GM18507 (cell line): ENCODE measurements at places on chromosomes 6 and 20.

- no peak for DNase-seq
Observed at GRCh38 chr6:118830691-118831090, 63.3 kb upstream of the ASF1A start.

DNA sequence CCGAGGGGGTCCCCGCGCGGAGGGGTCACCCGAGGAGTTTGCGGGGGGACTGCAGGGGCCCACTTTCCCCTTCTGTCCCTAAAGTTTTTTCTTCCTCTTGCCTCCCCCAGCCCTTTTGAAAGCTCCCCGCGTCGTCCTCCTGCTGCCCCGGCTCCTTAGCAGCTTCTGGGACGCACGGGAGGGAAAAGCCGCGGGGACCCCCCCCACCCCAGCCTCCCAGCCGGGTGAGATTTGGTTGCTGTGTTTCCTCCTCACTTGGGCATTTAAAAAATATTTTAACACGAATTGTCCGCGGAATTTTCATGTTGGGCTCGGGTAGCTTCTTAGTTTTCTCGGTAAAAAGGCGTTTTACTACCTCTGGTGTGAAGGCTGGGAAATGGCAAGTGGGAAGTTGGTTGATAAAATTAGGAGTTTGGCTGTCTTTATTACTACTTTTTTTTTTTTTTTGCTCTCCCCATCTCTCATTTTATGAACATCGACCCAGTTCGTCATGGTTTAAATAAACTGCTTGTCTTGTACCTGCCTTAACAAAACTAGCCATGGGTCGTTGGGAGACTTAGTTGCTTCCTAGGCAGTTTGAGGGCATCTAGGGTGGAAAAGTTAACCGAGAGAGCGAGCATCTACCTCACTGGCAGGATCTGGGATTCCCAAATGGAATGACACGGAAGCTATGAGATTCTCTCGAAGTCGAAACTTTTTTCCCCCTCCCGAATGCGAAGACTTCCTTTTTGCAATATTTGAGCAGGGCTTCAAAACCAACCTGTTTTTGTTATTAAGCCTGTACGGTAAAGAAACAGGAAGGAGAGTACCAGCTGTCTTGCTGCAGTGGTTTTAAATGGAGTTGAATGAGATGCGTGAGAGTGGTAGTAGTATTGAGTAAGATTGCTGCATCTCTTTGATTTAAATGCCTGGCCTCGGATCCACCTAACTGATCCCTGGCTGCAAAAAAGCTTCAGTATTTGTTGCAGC, 868 bp downstream of the NCOA3 start:
- DNase-seq = no peak

DNA sequence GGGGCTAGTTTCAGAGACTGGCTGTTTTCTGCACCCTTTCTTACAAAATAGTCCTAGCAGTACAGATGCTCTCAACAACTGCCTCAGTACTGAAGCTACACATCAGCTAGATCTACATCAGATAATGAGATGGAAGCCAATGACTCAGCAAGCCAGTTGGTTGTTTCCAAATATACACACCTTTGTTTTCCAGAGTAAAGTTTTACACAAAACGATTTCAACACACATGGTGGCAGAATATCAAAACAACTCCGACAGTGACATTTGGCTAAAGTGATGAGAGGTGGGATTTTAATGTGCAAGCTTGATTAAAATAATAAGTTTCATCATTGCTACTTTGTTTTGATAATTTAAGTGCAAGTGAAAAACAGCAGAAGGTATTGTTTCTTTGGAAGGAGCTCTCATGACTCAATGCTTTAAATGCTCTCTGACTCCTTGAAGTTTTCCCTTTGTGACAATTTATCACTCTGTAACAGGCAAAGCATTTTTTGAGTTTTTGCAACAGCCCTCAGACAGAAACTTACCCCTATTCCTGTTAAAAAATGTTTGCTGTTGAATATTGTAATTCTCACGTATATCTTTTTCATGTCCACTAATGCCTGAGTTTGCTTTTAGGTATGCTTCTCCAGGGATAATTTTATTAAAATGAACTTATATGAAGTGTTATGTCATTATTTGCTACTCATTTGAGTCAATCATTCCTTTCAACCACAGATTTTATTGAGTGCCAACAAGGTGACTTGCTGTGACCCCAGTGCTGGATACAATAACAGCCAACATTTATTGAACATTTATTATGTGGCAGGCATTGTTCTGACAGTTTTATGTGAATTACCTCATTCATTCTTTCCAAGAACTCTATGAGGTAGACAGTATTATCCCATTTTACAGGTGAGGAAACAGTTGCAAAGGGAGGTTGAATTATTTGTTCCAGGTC, 882.0 kb downstream of the TFAP2A start:
- no peak for DNase-seq

DNA sequence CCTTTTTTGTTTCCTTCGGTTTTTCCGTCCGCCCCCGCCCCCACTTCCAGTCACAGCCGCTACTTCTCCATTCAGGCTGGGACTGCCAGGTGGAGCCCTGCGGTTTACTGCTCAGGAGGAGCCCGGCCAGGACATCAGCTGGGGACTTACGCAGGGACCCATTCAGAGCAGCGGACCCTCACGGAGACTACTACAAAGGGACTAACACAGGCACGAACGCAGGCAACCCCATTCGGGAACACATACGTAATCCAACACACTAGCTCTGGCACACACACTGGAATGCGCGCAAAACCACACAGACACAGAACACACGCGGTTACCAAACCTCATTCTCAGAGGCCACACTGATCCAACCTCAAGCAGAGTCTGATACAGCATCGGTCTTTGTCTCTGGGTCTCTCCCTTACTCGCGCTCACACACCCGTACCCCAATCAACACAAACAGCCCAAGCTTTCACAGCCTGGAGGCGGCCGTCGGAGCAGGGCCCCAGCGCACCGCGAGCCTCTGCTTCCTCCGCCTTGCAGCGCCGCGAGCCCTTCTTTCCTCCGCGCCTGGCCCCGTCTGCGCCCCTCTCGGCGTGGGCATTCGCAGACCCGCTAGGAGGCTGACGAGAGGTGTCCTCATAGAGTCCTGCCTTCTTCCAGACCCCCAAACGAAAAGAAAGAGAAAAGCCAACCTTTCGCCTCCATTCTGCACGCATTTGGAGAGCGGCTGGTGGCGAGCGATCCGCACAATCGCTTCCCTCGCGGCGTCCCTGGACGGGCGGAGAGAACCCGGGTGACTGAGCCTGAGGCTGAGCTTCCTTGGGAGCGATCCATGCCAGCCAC, 1.1 kb upstream of the SLC32A1 start:
- no peak for DNase-seq

DNA sequence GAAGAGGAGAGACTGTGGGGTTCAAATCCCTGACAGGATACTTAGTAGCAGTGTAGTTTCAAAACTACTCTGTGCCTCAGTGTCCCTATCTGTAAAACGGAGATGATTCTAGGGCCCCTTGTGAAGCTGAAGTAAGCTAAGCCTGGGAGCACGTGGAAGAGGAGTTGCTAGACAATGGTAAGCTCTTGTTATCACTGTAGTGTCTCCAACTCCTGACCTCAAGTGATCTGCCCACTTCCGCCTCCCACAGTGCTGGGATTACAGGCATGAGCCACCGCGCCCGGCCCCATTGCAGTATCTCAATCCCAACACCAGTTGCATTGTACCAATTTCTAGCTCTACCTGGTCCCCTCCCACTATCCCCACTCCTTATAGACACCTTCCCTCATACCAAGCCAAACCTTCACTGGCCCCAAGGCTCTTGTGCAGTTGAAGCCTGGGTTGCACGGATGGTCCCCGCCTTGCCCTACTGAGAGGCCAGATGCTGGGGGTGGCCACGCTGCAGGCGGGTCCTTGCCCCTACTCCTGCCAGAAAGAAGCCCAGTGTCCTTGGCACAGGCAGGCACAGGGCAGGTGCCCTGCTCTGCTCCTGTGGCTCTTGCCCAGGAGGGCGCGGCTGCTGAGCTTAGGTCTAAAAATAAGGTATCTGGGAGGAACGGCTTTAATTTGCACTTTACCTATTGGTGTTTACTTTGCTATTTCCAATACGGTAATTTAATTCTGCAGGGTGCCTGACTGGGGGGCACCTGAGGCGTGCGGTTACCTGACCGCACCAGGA, 118.1 kb downstream of the VEGFA start:
- no peak for DNase-seq

DNA sequence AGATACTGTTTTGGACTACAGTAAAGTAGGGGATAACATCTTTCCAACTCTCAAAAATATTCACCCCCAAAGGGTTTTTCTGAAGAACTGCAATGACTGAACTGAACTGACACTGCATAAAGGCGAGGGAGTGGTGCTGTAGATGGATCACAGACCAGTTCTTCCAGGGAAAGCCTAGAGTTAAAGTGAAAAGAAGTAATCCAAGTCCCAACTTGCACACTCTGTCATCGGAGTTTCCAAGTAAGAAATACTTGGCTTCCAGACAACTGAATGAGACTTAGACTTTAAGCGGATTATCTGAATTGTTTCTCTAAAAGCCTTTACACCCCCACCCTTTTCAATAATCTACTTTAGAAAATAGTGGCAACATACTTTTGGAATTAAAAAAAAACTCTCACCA, 134.1 kb upstream of the PREP start:
- DNase-seq = no peak

GRCh38 chr6:3848380-3848779, 793 bp upstream of the FAM50B start:
- DNase-seq = no peak

DNA sequence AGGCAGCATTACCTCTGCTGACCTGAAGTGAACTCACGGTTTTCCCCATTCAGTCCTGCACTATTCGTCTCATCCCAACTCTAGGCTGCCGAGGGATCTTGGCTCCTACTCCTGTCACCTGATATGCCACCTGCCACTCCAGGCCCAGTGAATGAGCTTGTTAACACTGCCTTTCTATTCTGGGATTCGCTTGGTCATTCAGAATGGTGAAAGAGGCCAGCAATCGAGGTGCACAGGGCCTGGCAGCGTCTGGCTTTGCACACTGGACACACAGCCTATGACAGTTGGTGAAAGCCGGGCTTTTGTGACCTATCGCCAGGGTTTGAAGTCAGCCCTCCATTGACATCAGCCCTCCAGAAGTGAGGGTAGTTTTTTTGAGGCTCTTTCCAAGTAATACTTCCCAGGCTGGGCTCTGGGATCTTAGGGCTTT, 59.3 kb upstream of the MYL9 start:
- DNase-seq = no peak

- no peak for DNase-seq
Observed at GRCh38 chr6:135231469-135231844, 50.3 kb downstream of the MYB start.

GRCh38 chr6:6942091-6942490, 165.7 kb upstream of the RREB1 start:
- no peak for DNase-seq

DNA sequence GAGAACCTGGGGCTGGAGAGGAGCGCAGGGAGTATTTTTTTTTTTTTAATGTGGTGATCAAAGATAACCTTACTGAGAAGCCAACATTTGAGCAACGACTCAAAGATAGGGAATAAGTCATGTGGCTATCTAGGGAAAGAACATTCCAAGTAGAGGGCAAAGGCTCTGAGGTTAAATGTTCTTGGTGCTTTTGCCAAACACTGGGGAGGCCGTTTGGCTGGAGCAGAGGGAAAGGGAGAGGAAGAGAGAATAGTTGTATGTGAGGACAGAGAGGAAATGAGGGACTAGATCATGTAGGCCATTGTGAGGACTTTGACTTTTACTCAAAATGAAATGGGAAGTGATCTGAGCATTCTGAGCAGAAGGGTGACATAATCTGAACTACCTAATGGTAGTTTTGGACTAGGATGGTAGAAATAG, 27.8 kb downstream of the ACSS2 start:
- DNase-seq = no peak

DNA sequence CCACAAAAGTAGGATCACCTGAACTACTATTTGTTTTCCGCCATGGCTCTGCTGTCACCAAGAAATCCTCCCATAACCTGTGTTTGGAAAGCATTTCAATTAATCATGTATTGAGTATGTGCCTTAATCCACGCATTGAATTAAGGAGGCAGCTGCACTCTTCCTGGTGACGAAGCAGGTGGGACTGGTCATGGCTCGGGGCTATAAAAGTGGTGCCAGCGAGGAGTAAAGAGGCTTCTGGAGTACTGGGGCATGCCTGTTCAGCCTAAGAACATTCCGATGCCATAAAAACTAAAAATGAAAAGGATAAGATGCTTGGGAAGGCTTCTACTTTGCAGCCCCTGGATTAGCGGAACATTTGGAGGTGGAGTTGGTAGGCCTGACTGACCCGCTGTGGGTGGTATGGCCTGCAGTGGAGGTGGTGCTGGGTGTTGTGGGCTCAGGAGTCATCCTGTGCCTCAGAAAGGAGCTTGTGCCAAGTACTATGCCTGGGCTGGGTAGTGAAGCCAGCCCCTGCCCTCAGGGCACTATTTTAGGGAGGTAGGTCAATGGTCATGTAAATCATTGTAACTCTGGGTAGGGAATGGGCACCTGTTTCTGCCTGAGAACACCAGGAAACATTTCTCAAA, 110.5 kb downstream of the B3GAT2 start:
- DNase-seq = no peak

DNA sequence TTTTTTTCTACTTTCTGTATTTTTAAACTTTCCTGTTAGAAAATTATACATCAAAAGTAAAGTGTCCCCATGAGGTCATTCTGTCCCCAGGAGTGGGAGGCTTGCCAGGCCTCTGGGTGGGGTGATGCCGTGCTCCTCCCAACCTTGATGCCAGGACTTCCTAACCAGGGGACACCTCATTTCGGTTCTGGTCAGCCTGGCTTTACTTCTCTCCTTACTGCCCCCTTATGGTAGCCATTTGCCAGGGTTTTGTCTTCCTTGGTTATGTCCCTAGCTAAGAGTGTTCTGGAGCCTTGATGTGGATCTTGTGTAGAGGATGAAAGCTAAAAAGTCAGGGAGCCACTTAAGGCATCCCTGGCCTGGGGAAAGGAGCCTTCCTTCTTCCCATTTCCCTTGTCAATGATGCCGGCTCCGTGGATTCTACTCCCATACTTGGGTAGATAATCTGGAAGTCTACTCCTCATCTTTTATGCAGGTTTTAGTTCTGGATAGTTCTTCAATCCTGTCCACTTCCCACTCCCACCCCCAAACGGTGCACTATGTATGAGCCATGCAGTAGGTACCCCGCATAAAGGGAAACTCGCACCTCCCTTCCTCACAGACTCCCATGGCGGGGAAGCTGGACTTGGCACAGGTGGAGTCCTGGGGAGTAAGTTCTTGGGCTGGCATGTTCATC, 164.1 kb upstream of the SALL4 start:
- no peak for DNase-seq

DNA sequence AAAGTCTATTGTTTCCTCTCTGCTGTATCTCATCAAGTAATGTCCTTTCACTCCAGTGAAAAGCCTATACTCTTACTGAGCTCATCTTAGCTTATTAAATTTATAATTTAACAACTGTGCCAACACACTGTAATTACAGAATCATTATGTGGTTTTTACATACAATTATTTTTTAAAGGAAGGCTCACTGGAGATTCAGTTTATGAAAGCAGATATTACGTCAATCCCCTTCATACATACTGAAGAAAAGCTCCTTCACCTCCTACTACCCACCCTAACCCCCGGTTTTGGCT, 28.1 kb downstream of the ARHGAP18 start:
- DNase-seq = no peak
